ENCODE measurements at places on chromosomes 7 and 10. TPM values are rescaled to one million over a fixed set of nuclear protein-coding genes. Genes with fewer than 3 reads are reported as not detected.

The RADIL gene
- total RNA-seq, result 9.7 TPM

The FAM171A1 gene
- 14.0 TPM for total RNA-seq

The ITIH5 gene
- total RNA-seq, result 14.8 TPM

The UTF1 gene
- not detected for total RNA-seq

The ENTPD7 gene
- total RNA-seq, result 8.1 TPM

The GNGT1 gene
- not detected for total RNA-seq

The CLDN3 gene
- 12.8 TPM for total RNA-seq

The ZNF425 gene
- total RNA-seq, result 1.2 TPM

The ELOVL3 gene
- 0.92 TPM for total RNA-seq

The ADAM8 gene
- 18.7 TPM for total RNA-seq

The TAS2R5 gene
- total RNA-seq, result 2.2 TPM

The SPDYE5 gene
- not detected for total RNA-seq

The RAMP3 gene
- total RNA-seq, result 183 TPM

The EPHB6 gene
- total RNA-seq, result 12.2 TPM

The NUTM2B gene
- total RNA-seq, result 2.5 TPM

The ASL gene
- total RNA-seq, result 48.7 TPM

Measured in lower lobe of right lung (tissue), 2 donors.